ENCODE measurements at places on chromosomes 12 and 14.

DNA sequence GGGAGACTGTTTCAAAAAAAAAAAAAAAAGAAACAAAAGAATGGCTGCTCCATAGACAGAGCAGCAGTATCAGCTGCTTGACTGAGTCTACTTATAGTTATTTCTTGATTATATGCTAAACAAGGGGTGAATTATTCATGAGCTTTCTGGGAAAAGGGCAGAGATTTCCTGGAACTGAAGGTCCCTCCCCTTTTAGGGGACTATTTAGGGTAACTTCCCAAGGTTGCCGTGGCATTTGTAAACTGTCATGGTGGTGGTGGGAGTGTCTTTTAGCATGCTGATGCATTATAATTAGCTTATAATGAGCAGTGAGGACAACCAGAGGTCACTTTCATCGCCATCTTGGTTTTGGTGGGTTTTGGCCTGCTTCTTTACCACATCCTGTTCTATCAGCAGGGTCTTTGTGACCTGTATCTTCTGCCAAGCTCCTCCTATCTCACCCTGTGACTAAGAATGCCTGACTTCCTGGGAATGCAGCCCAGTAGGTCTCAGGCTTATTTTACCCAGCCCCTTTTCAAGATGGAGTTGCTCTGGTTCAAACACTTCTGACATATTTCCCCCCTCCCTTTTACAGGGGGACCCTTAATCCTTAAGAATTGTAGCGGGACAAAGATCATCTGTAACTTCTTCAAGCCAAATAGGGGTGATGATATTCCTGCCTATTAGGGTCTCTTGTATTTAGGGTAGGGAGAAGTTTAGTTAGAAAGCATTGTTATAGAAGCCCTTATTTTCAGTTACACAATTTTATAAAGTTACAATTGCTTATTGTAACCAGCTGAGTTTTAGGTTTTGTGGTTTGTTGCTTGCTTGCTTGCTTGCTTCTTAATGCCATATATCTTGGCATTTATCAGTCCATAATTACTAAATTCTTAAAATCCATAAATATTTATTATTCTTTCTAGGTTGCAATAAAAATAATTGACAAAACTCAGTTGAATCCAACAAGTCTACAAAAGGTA is 42.5 kb downstream of the MARK3 start:
- DNase-seq = peak; percentile 84

- no peak for DNase-seq
Observed at GRCh38 chr12:26473291-26473690, 277.9 kb downstream of the SSPN start.

GRCh38 chr12:89695100-89695499 is 13.5 kb downstream of the ATP2B1 start:
- peak; percentile 27 for DNase-seq

- DNase-seq = peak; percentile 67
Observed at GRCh38 chr12:114673169-114673833, 10.7 kb downstream of the TBX3 start.

GRCh38 chr14:101071493-101071906 is 168.0 kb upstream of the RTL1 start:
- DNase-seq = no peak

GRCh38 chr12:102958073-102958829 is 777 bp downstream of the ASCL1 start:
- DNase-seq = peak; percentile 50

- DNase-seq = no peak
Observed at GRCh38 chr12:66739940-66740651, 61.2 kb upstream of the GRIP1 start.

DNA sequence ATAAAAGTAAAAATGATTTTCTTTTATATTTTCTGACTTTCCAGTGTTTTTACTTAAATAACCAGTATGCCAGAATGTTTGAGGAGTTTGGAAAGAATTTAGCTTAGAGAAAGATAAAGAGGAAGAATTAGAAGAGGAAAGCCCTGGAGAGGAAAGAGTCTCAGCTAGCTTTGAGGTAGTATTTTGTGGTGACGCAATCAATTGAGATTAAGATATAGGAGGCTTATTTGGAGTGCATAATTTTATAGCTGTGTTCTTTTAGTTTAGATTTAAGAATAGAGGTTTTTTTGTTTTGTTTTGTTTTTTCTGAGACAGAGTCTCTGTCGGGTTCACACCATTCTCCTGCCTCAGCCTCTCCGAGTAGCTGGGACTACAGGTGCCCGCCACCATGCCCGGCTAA is 18.1 kb downstream of the CLEC2B start:
- DNase-seq = no peak

- no peak for DNase-seq
Observed at GRCh38 chr12:130828895-130829294, 10.2 kb downstream of the STX2 start.

DNA sequence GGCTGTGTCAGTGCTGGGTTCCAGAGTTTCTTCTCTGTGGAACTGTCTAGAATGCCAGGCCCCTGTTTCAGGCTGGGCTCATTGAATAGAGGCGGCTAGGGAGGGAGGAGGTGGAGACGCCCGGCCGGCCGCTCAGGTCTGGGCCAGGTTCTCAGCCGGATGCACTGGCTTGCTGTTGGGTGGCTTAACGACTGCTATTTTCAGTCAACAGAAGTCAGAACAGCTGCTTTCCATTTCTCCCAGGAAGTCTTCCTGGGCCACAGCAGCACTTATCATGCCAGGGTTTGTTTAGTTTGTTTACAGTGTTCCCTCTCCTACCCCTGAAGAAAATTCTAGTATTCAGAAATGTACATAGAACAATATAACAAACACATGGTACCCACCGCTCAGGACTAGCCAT is 26.0 kb upstream of the VPS37B start:
- no peak for DNase-seq

GRCh38 chr12:49952391-49953055 is 2.0 kb downstream of the AQP2 start:
- no peak for DNase-seq

Measured in fibroblast of skin of back (primary cell).